IPS DF 6.9 (cell line): ENCODE measurements at places on chromosomes 5 and 9.

GRCh38 chr9:28779243-28779642 lies 1206.0 kb upstream of the C9orf72 start:
- H3K27me3 ChIP-seq = no peaks in the 10 kb centered on the region
- H3K36me3 ChIP-seq = no peaks in the 10 kb centered on the region
- no peak overlapping the region for H3K4me3 ChIP-seq
- H3K4me1 ChIP-seq = no peaks in the 10 kb centered on the region

DNA sequence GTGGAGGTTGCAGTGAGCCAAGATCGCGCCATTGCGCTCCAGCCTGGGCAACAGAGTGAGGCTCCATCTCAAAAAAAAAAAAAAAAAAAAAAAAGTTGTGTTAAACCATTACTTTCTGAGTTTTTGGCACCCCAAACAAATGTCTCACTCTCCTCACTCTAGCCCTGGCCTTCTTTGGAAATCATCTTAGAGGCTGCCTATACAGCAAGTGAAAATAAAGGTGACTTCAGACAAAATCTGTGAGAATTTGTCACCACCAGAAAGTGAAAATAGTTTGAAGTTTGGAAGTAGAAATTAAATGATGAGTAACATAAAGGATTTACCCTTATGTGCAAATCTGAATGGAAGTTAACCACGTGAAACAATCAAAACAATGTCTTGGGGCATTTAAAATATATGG lies 7.2 kb upstream of the ZNF131 start:
- H3K4me3 ChIP-seq = no peak overlapping the region
- H3K4me1 ChIP-seq = no peaks in the 10 kb centered on the region
- no peaks in the 10 kb centered on the region for H3K36me3 ChIP-seq
- H3K27me3 ChIP-seq = no peaks in the 10 kb centered on the region
- no peak overlapping the region for H3K27ac ChIP-seq

- H3K36me3 ChIP-seq = no peaks in the 10 kb centered on the region
- no peak overlapping the region for H3K27ac ChIP-seq
- H3K4me1 ChIP-seq = no peaks in the 10 kb centered on the region
- DNase-seq = no peak
These were observed 6.0 kb downstream of the UBQLN1 start for GRCh38 chr9:83701769-83702168.

DNA sequence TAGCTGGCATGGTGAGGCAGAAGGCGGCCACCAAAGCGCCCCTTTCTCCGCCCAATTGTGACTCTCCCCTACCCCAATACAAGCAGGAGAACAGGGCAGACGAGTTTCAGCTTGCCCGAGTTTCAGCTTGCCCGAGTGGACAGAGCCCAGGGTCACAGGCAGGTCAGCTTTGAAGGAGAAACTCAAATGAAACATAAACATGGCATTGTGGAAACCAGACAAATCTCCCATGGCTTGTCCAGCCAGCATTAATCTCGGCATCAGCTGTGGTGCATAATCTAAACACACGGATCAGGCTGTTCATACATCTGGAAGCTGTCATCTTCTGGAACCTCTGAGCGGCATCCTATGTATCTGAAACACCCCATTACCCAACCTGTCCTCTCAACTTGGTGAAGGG lies 16.9 kb downstream of the PTCH1 start:
- H3K27ac ChIP-seq = no peak overlapping the region
- no peaks in the 10 kb centered on the region for H3K27me3 ChIP-seq
- peaks cover 6% of the 10 kb centered on the region for H3K4me1 ChIP-seq

GRCh38 chr5:9615331-9615730 lies 14.8 kb downstream of the TAS2R1 start:
- H3K4me1 ChIP-seq = no peaks in the 10 kb centered on the region
- H3K27me3 ChIP-seq = no peaks in the 10 kb centered on the region
- no peak for DNase-seq
- no peak overlapping the region for H3K27ac ChIP-seq
- no peak overlapping the region for H3K4me3 ChIP-seq

DNA sequence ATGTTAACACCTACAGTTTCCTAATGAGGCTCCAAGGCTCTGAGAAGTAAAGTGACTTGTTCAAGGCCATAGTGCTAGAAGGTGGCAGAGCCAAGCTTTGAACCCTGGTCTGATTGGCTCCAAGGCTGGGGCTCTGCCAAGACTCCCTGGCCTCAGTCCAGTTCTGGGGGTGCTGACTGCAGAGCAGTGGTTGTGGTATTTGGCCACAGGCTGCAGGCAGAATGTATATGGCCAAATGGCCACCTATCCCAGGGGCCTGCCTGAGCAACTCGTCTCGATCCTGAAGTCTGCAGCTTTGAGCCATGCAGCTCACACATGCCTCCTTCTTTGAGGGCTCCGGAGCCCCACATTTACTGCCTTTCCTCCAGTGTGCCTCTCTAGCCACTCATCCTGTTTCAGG lies 9.7 kb upstream of the NEK6 start:
- no peak for DNase-seq
- H3K27me3 ChIP-seq = no peaks in the 10 kb centered on the region
- H3K36me3 ChIP-seq = no peaks in the 10 kb centered on the region
- H3K4me3 ChIP-seq = no peak overlapping the region
- no peaks in the 10 kb centered on the region for H3K4me1 ChIP-seq
- H3K27ac ChIP-seq = no peak overlapping the region

DNA sequence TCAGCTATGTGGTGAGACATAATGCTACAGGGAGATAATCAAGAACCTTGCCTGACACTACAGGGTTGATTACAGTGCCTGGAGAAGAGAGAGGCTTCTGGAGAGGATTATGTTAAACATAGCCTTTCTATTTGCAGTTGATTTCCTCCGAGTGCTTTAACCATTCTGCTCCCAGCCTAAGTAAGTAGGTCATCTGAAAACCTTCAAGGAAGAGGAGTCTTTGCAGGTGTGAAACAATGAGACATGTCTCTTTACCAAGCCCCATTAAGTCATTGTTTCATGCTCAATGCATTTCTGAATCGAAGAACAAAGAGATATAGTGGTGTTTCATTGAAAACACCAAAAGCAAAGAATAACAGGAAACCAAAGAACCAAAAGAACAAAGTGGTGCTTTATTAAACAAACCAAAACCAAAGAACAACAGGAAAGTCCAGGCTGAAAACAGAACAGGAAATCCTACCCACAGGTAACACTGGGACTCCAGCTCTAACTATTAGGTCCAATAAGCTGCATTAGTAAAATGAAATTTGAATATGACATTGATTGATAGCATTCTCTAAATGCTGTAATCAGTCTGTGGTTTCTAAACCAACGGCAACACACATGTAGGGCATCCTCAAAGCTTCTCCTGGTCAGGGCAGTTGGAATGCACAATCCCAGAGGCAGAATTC lies 113.3 kb upstream of the SPATA31D4 start:
- no peak overlapping the region for H3K4me3 ChIP-seq
- peaks cover 4% of the 10 kb centered on the region; the same call in 1 of the 2 replicates for H3K4me1 ChIP-seq
- no peak overlapping the region for H3K27ac ChIP-seq
- H3K36me3 ChIP-seq = no peaks in the 10 kb centered on the region

DNA sequence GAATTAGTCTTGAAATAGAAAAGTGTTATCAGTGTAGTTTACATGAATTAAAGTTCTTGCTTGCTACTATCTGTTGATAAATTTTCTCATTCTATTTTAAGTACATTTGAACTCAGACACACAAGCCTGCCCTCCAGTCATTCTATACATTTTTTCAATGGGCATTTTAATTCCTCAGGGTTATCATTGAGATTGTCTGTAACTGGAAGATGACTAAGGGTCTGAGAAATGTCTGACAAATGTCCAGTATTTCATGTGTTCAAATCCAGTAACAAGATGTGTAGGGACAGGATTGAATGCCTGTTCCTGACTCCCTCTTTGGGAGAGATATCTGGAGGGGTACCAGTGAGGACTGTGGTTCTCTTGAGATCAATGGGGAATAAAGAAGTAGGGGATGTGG lies 223.9 kb upstream of the ADAMTSL1 start:
- H3K4me3 ChIP-seq = no peak overlapping the region
- H3K27me3 ChIP-seq = no peaks in the 10 kb centered on the region
- no peak overlapping the region for H3K27ac ChIP-seq
- no peak for DNase-seq
- no peaks in the 10 kb centered on the region for H3K4me1 ChIP-seq

- no peaks in the 10 kb centered on the region for H3K27me3 ChIP-seq
- DNase-seq = no peak
- H3K4me1 ChIP-seq = peaks cover 2% of the 10 kb centered on the region; the same call in 1 of the 2 replicates
- H3K27ac ChIP-seq = no peak overlapping the region
These were observed 163.2 kb downstream of the RFK start for GRCh38 chr9:76231001-76231400.

DNA sequence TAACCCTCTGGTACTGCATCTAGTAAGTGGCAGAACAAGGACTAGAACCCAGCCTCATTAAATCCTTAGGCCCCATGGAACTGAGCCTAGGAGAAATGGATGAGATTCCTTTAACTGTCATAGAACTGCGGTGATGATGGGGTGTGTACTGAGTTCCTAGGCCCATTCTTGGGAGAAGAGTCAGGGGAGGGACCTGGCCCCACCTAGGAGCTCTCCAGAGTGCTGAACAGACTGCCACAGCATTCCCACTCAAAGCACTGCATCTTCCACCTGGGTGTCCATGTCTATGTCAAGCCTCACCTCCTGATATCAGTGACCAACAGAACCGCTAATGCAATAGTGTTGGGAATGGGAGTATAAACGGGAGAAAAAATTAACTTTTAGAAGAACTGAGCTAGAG lies 36.6 kb downstream of the TTLL11 start:
- H3K4me1 ChIP-seq = no peaks in the 10 kb centered on the region
- no peak overlapping the region for H3K27ac ChIP-seq
- no peaks in the 10 kb centered on the region for H3K36me3 ChIP-seq
- H3K4me3 ChIP-seq = no peak overlapping the region
- DNase-seq = no peak
- no peaks in the 10 kb centered on the region for H3K27me3 ChIP-seq
